ENCODE measurements at places on chromosomes 7 and 10.
A peak's percentile ranks its signal among the peaks of the same experiment; 100 is the strongest.

DNA sequence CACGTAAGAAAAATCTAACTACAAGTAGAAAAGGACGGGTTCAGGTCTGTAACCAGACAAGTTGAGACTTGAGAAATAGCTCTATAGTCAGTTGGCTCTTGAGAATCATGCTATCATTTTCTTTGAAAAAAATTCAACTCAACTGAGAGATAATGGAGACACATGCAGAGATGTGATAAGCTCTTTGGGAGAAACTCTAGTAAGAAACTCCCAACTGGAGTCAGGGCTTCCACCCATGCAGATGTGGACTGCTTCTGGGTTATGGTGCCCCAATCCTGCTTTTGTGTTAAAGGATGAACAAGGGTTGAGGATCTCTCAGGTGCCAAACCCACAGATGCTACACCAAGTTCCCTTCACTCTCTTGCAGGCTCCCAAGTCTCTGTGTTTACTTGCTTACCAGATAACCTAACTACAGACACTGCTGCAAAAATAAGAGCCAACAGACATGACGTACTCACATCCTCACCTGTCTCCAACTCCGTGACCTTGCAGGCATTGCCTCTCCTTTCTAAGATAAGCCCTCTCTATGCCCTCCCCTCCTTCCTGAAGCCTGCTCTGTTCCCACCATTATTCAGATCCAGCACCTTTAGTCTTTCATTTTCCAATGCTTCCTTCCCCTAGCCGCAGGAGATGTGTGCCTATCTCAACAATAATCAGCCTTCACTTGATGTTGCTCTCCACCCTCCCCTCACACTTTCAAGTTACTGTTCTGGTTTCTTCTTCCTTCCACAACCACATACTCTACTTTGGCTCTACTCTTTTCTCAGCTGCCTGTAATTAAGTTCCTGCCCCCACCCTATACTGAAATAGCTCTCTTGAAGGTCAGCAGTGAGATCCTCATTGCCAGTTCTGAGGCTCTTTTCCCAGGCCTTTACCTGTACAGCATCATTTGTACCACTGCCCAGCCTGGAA lies 130.0 kb downstream of the ICA1 start:
- DNase-seq, result no peak

DNA sequence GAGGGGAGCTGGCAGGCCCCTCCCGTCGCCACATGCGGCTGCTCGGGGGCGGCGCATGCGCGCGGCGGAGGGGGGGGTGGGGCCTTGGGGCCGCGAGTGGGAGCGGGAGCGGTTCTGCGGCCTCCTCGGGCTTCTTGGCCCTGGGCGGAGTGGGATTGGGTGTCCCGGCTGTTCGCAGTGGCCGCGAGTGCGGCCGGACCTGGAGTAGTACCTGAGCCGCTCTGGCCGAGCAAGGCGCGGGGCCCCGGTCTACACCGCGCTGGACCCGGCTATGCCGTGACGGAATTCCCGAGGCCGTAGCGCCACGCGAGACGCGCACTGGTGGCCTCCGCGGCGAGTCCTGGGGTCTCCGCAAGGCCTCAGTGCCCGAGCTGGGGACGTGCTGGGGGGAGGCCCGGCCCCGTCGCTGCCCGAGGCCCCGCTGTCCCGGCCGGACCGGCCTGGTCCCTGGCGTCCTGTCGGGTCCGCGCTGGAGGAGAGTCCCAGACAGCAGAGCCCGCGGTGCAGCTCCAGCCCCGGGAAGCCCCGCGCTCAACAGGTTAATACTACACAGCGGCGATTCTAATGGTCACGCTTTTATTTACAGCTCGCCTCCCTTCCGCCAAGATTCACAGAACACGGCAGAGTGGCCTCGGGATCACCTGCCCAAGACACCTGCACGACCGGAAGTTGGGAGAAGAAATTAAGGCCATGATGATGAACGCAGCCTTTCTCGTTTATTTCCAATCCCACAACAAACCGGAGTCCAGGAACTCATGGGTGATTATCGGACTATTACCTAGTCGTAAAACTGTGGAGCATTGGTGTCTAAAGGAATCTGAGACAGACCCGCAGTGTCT lies 671 bp upstream of the PAXIP1 start:
- DNase-seq, result peak; percentile 67

DNA sequence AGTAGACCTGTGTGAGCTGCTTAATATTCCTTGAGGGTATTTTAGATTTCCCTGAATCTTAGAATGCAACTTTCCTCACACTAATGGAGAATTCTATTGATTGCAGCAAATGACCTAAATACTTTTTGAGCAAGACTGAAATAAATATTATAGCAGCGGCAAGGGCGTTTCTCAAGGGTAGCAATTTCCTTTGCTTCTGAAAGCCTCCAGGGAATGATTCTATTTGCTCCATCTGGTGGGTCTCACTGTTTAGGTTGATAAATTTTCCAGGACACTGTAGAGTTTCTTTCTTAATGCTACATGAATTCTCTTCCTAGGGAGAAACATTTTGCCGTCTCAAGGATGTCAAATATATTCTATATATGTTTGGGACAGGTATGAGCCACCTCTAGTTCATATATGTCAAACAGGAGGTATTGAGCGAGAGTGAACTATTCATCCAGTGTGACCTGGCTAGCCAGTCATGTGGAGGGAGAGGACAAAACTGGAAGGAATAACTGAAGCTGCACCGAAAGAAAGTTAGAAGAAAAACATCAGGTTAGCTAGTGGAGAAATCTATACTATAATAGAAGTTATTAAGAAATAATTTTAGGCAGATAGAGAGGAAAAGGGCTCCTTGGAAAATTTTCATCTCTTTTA lies 57.9 kb upstream of the FZD8 start:
- DNase-seq, result no peak

GRCh38 chr10:130230611-130231010 lies 94.4 kb downstream of the GLRX3 start:
- no peak for DNase-seq

GRCh38 chr10:131132681-131133080 lies 178.8 kb downstream of the TCERG1L start:
- DNase-seq, result no peak

GRCh38 chr10:15370212-15370855 lies 755 bp downstream of the FAM171A1 start:
- DNase-seq, result no peak

Measured in substantia nigra (tissue), 51 donors.